Activated CD8-positive, alpha-beta memory T cell treated with anti-CD3 and anti-CD28 coated beads, Interleukin-2, amount 10 ng/mL, durations not matched to agents 7 days and 5 days (primary cell): ENCODE measurements at places on chromosomes 7 and 10. TPM values are rescaled to one million over a fixed set of nuclear protein-coding genes. Genes with fewer than 3 reads are reported as not detected.

PDK4 gene
- total RNA-seq, result not detected

CHST3 gene
- 0.05 TPM for total RNA-seq

OR9A2 gene
- total RNA-seq, result not detected

TRUB1 gene
- total RNA-seq, result 22.6 TPM

PTPN20 gene
- 1.1 TPM for total RNA-seq

STRIP2 gene
- total RNA-seq, result 19.0 TPM

CYTH3 gene
- total RNA-seq, result 1.3 TPM

NPY4R2 gene
- not detected for total RNA-seq

SPDYE1 gene
- 0.20 TPM for total RNA-seq

ADGRA1 gene
- total RNA-seq, result not detected

EBF3 gene
- total RNA-seq, result not detected
